ENCODE measurements at places on chromosomes 16 and 17.

DNA sequence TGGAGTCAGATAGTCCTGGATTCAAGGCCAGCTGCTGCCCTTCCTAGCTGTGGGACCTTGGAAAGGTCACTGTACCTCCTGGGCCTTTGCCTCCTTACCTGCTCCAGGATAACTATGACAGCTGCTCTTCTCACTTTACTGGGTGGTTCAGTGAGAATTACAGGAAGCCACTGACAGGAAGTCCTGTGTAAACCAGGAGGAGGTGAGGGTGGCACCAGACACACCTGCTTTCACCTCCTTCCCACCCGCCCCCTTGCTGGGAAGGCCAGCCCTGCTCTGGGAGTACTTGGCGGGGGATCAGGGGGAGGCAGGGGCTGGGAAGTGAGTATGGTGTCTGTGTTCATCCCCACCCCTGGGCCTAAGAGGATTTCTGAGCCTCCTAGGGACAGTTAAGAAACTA, 42.6 kb downstream of the CPNE2 start:
- peak; percentile 33 for DNase-seq

DNA sequence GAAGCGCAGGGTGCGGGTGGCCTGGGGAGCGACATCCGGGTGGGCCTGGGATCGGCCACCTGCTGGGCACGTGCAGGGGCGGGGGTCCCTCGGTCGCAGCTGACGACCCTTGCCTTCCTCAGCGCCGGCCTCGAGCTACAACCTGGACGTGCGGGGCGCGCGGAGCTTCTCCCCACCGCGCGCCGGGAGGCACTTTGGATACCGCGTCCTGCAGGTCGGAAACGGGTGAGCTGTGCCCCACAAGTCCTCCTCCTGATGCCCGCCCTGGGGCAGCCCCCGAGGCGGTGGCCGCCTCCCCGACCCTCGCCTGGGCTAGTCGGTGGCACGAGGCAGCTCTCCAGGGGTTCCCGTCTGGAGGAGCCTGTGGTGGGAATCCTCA, 1.5 kb downstream of the ITGAL start:
- DNase-seq: no peak

DNA sequence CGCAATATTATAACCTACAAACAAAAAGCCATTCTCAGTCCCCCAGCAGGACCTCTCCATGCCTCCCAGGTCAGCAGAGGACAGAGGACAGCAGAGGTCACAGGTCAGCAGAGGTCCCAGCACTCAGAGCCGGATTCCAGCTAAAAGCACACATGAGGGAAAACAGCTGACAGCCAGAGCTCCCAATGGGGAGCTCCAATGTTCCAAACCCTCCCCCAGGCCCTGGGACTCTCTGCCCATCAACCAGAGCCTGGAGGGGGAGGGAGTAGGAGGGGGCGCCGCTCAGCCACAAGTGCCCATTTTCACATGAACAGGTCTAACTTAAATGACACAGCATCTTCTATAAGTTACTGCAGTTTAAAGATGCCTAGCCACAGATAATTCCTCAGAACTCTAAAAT, 77.5 kb downstream of the ANKRD11 start:
- no peak for DNase-seq

DNA sequence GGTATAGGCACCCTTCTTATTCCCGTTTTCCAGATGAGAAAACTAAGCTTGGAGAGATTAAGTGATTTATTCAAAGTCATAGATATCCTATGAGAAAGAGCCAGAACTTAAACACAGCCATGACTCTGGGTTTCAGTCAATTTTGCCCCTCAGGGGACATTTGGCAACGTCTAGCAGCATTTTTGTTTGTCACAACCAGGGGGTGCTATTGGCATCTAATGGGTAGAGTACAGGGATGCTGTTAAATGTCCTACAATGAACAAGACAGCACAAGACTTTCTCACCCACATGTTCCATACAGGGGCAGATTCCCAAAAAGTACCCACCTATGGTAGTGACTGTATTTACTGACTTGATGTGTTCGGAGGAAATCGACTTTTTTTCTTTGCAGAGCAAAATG, 4.8 kb upstream of the SHISA9 start:
- DNase-seq: peak; percentile 38

Measured in activated CD4-positive, alpha-beta T cell treated with anti-CD3 and anti-CD28 coated beads, Interleukin-2, amount 50 U/mL, for 16 hours (primary cell).